ENCODE measurements at places on chromosomes 7 and 10. TPM values are rescaled to one million over a fixed set of nuclear protein-coding genes. Genes with fewer than 3 reads are reported as not detected.

Gene CNTNAP2
- not detected for total RNA-seq

Gene NEUROD6
- total RNA-seq: not detected

DNA sequence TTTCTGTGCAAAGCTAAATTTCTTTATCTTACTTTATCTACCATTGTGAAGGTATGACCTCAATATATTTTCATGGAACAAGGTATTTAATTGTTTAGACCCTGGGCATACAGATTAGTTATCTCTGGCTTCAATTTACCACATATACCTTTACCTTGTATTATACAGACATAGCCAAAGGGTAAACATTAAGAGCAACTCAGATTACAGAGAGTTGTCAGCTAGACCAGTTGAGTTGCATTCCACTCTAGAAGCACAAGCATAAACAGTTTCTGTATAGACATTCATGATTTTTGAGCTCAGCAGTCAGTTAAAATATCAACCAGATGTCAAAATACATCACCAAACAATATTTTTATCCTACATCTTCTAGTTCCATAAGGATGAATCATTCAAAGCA is 857.3 kb upstream of the ZWINT start:
- DNase-seq: no peak

GRCh38 chr10:31359979-31360378 is 41.0 kb downstream of the ZEB1 start:
- DNase-seq: no peak

DNA sequence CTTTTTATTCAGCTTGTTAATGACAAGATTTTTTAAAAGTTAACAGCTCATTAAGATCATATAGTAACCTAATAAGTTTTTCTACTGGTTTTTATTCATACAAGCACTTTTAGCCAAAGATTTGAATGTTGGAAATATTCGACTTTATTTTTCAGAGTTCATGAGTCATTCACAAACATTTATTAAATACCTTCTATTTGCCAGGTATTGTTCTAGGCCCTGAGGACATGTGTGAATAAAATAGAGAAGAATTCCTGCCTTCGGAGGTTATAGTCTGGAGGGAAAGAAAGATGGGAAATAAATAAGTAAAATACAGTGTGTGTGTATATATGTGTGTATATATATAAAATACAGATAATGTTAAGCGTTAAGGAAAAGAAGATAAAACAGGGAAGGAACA is 31.5 kb downstream of the BTAF1 start:
- no peak for DNase-seq

Data from CD8-positive, alpha-beta memory T cell (primary cell).